CD8-positive, alpha-beta memory T cell (primary cell): ENCODE measurements at places on chromosomes 16 and 17.
A peak's percentile ranks its signal among the peaks of the same experiment; 100 is the strongest.

GRCh38 chr17:73278465-73279453 lies 17.1 kb upstream of the CPSF4L start:
- no peak for DNase-seq

- peak; percentile 6 for DNase-seq
Observed at GRCh38 chr16:15509593-15510535, 75.5 kb downstream of the BMERB1 start.

DNA sequence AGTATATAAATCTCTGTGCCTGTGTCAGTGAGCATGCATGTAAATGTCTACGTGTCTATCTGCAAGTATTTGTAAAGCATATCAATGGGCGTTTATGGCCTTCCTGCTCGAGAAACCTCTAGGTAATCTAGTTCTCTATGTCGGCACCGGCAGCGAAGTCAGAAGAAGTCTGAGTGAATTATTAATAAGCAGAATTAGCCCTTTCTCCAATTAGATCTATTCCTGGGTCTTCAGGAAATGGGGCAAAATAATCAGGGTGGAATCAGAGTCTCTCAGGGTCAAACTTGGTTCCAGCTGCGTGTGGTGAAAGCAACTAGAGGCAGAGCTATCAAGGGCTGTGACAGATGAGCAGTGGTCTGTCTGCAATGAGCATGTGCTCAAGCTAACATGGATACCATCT lies at the start of gene C17orf78:
Gene C17orf78 (plus strand): TSS at position 280 of the 400 bp plus-strand sequence. CDS start 108 bp downstream, at position 388.
- no peak for DNase-seq

- peak; percentile 53 for DNase-seq
Observed at GRCh38 chr17:7523033-7523432, 25.8 kb upstream of the TNFSF12 start.

DNA sequence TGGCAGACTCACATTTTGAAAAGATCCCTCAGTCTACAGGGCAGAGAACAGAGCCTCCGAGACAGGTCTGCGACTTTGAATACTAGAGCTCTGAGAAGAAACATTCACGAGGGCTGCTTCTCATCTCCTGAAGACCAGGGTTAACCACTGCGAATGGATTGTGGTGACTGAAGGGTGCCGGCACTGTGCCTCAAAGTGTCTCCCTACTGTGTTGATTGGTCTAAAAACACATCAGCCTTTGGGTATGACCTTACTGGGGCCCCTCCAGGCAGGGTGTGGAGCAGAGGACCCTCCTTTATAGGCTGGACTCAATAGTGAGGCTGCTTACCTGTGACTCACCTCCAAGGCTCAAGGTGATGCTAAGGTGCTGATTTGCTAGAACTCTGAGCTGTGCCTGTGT lies 2.6 kb upstream of the LGALS9 start:
- no peak for DNase-seq

GRCh38 chr17:59362811-59363205 lies 31.4 kb downstream of the YPEL2 start:
- DNase-seq = no peak

- no peak for DNase-seq
Observed at GRCh38 chr16:8850279-8850885, 18.4 kb downstream of the CARHSP1 start.

DNA sequence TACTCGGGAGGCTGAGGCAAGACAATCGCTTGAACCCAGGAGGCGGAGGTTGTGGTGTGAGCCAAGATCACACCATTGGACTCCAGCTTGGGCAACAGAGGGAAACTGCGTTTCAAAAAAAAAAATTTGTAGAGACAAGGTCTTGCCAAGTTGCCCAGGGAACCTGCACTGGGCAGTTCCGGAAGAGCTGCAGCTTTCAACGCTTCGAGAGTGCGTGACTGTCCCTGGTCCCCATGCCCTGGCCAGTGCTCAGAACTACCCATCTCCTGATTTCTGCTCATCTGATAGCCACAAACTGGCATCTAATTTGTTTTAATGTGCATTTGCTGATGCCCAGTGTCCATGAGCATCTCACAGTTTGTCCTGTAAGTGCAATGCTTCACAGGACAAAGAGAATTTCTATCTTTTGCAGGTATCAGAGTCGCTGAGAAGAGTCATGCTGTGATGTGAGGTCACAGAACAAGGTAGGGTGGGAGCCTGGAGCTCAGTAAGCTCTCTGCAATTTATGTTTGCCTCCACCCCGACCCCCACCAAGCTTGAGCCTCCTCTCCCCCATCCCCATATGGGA lies 3.9 kb downstream of the ACTG1 start:
- DNase-seq = no peak
